Aorta (tissue), 5 donors: ENCODE measurements at places on chromosomes 3 and 15. TPM values are rescaled to one million over a fixed set of nuclear protein-coding genes. Genes with fewer than 3 reads are reported as not detected.

The MORC1 gene
- total RNA-seq, result not detected

The CX3CR1 gene
- 0.94 TPM for total RNA-seq

The FGF12 gene
- 1.2 TPM for total RNA-seq

The GOLGA8T gene
- 0.48 TPM for total RNA-seq

The C3orf22 gene
- total RNA-seq, result not detected
